ENCODE measurements at places on chromosomes 4 and X.

DNA sequence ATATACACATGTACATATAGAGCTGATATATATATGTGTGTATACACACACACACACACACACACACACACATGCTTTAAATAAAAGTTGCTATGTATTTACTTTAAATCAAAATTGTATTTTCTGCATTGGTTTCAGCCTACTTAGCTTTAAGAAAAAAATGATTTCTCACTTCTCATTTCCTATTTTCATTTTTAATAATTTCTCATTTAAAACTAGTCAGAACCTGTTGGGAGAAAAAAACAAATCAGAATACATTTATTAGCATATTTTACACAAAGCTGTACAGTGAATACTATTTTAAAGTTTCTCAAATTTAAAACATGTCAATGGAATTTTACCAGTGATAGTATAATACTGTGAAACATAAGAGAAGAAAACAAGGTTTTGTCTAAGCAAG, 681.8 kb downstream of the CENPC start:
- no peak for DNase-seq

DNA sequence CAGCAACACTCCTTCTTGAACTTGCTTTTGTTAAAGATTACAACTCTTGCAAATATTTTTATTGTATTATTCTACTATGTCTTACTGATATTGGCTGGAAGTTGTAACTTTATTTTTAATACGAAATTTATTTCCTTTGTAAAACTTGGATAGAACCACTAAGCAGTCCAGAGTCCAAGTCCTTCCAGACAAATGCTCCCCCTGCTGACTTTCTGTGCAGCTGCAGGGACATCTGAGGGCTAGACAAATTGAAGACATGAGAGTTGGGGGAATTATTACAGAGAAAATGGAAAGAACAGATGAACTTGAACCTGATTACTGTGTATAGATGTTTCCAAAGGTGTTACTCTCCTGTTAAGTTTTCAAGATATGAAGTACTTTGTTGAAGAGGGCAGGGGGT, 238.8 kb downstream of the GRIA3 start:
- no peak for DNase-seq

GRCh38 chr4:92646826-92647225, 343.1 kb downstream of the GRID2 start:
- no peak for DNase-seq

DNA sequence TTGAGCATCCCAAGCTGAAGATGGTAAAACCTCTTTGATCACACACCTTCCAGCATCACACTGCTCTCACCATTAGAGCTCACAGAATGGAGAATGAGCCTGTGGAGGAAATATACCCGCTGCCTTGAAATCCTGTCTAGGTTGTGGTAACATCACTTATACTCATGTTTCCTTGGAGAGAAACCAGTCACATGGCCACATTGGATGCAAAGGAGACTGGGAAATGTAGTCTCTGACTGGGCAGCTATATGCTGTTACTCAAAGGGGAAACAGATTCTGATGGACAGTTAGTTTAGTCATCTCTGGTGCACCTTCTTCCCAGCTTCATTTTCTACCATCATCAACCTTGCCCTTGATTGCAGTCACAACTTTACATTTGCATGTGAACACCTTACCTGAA, 286.3 kb downstream of the ANKRD50 start:
- DNase-seq: no peak

DNA sequence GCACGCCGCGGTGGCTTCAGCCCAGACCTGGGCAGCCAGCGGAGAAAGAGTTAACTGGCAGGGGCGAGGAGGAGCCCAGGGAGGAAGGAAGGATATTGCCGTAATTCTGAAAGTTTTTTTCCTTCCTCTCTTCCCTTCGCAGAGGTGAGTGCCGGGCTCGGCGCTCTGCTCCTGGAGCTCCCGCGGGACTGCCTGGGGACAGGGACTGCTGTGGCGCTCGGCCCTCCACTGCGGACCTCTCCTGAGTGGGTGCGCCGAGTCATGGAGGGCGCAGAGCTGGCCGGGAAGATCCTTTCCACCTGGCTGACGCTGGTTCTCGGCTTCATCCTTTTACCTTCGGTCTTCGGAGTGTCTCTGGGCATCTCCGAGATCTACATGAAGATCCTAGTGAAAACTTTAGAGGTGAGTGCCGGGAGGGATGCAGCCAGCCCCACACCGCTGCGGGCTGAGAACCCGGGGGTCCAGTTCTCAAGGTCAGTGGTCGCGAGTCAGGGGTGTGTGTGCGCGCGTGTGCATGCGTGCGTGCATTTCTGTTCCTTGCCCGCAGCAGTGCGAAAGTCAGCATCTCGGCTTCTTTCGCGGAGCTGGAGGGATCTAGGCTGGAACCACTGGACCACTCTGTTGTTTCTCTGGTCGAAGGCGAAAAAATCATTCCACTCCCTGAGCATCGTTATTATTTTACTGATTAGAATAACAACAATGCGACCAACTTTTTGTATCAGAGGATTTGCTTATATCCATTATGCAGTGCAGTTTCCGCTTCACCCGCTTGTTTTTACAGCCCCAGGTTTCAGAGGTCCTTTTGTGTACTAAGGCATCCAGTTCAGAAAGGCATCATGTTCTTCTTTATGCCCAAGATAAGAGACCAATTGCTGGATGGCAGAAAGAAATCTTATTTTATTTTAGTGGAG, 709 bp downstream of the GPAT3 start:
- no peak for DNase-seq

- DNase-seq: no peak
Measured at GRCh38 chr4:41178372-41179370, 35.7 kb downstream of the APBB2 start.

- no peak for DNase-seq
Measured at GRCh38 chrX:46837558-46838485, 979 bp downstream of the RP2 start.

DNA sequence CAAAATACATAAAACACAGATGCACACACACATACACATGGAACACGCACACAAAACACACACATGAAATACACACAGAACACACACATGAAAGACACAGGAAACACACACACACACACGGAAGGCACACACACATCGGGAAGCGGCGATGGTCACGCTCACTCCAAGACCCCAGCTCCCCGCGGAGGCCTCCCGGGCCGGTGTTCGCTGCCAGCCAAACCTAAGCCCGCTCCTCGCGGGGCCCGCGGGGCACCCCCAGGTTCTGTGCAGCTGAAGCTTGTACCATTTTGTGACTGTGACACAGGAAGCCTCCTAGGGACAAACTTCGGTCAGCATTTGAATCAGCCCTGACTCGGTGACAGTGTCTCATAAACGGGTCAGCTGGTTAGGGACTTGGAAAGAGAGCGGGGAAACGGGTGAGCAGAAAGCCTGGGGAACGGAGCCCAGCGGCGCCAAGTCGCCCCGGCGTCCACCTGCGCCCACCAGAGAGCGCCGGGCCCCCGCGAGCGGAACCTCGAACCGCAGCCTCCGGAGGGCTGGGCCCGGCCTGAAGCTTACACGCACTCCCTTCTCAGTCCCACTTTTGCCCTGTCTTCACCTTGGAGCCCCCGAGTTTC, 32.1 kb downstream of the F11 start:
- no peak for DNase-seq

DNA sequence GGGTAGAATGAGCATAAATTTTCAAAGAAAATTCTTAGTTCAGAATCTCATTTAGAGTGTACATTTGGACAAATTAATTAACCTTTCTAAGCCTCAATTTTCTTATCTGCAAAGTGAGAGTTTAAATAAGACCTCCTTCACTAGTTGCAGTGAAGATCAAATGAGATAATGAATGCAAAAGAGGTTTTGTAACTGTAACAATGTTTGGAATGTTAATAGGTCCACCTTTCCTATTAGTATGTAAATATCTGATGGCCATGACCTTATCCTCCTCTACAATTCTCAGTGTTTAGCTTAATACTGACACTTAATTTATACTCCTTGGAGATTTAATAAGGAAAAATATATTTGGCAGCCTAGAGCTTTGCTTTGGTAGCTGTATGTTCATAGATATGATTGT, 138.8 kb downstream of the GABRG1 start:
- DNase-seq: no peak

- DNase-seq: no peak
Measured at GRCh38 chr4:65515646-65516045, 154.6 kb downstream of the EPHA5 start.

GRCh38 chrX:119647552-119648420, 41.6 kb upstream of the NKRF start:
- no peak for DNase-seq

GRCh38 chr4:119238068-119238722, 25.7 kb downstream of the USP53 start:
- no peak for DNase-seq

GRCh38 chr4:15344041-15344440, 83.8 kb upstream of the C1QTNF7 start:
- no peak for DNase-seq

- no peak for DNase-seq
Measured at GRCh38 chr4:41865981-41866798, 69.0 kb upstream of the TMEM33 start.
